ENCODE measurements at places on chromosomes 12 and 14.

- no peak for DNase-seq
Observed at GRCh38 chr12:64707926-64708325, 51.3 kb downstream of the GNS start.

GRCh38 chr14:91373591-91374254 is 43.9 kb downstream of the CCDC88C start:
- peak; percentile 58 for DNase-seq

DNA sequence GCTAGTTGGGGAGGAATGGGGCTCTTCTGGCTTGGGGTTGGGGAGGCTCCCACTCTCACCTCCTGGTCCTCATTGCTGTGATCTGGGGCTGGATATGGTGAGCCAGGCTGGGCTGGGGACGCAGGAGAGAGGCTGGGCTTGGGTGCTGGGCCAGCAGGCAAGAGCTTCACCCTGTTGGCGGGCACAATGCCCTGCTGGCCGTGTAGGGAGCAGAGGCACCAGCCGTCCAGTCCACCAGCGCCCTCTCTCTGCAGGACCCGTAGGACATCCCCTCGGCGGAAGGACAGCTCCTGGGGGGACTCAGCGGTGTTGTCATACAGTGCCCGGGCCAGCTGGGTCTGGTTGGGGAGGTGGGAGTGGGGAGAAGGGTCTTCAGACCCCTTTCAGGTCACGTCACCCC is 4.5 kb downstream of the EFS start:
- DNase-seq: no peak

GRCh38 chr12:124463341-124463921 is 104.0 kb downstream of the NCOR2 start:
- DNase-seq: no peak

GRCh38 chr12:113322343-113322742 is 12.6 kb downstream of the SLC8B1 start:
- DNase-seq: no peak

DNA sequence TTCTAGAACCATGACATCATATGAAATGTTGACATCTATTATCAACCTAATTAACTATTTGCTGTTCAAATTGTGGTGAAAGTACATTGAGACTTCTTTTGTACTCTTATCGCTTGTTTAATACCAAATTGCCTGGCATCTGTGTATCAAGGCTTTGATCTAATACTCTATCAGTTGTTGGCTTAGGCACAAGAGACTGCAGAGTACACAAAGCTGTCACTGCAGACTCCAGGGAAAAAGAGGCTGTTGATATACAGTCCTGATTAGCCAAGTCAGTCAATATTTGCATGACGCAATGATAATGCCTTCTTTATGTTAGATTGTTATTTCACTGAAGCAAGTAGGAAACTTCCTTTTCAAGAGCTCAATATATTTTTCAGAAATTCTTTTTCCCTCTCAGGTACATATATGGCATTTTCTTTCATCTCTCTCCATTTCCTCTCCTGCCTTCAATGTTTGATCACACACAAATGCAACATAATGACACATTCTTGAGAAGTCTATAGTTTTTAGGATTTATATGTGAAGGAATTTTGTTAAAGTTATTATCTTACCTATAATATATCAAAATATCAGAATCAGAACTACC is 32.3 kb upstream of the PTCSC3 start:
- no peak for DNase-seq

DNA sequence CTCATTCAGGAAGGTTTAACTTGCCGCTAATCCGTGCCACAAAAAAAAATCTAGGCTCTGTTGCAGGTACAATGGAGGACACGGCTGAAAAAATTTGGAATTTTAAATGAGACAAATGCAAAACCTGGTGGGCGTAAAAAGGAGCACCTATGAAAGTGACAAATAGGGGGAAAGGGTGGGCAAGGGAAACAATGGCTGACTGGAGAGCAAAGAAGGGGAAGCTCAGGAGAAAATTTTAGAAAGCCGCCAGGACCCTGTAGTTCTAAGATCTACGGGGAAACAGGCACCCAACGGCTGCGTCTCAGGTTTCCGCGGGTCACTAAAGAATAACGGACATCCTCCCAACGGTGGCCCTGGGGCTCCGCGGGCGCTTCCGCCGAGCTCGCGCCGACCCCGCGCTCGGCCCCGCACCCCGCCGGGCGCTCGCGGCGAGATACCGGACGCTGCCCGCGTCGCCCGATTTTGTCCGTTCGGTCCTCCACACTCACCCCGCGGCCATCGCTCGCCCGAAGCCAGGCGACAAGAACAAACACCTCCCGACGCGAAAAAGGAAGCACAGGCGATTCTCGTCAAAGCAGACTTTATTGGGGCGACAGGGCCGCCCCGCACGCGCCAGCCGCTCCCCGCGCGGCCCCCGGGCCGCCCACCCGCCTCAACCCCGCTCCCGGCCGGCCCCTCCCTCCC is 1.1 kb upstream of the YY1 start:
- DNase-seq: no peak

- no peak for DNase-seq
Observed at GRCh38 chr14:51109651-51110050, 14.7 kb upstream of the TRIM9 start.

DNA sequence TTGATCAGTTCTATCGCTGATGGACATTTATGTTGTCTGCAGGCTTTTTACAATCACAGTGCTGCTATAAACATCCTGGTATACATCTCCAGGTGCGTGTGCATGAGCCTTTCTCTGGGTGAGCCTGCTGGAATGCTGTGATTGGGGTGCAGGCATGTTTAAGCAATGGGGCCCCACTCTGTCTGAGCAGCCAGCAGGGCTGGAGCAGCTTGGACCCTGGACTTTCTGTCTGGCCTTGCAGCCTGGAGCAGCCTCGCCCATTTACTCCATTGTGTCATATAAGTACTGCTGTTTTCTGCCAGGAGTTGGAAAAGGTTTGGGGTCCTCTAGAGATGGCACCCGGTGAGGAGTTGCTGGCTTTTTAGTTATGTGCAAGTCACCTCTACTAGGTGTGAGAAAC is 199.0 kb downstream of the KIF26A start:
- DNase-seq: no peak

DNA sequence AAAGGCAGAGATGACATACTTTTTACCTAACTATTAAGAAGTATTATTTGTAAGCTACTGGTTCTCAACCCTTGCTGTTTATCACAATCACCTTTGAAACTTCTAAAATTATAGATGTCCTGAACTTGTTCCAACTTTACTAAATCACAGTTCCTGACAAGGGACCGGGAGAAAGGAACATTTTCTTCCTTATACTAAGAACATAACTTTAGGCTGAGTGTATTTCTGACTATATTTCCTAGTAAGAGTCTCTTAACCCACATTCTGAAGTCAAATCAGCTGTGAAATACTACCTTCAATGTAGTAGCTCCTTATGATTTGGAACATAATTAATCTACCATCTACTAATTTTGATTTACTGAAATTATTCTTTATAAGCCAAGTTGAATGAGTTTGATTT is 80.2 kb downstream of the BAZ1A start:
- DNase-seq: no peak

DNA sequence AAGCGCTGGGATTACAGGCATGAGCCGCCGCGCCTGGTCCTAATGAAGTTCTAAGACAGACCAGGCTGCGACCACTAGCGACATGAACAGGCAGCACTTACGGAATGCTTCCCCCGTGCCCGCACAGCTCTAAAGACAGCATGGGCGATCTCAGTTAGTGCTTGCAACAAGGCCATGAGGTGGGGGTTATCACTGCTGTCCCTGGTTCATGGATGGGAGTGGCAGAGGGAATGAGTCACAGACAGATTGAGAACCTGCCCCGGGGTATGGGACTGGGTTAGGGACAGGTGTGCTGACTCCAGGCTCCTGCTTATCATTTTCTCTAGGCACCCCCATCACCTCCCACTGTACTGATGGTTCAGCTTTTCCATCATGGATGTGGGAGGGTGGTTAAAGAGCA is 160.9 kb downstream of the VRK1 start:
- DNase-seq: no peak

DNA sequence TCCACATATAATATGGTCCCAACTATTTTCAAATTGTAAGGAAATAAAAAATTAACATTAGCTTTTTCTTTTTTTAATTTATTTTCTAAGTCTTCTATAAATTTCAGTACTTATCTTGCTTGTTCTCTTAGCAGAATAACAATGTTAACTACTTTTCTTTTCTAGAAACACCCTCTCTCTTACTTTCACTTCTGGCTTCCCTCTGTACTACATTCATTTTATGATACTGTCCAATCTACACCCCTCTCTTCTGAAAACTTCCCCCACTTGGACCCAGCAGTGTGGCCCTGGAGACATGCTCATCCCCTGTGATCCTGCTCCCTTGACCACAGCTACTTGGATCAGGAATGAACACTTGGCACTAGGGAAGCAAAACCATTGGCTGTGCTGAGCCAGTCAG is 15.7 kb downstream of the SGPP1 start:
- no peak for DNase-seq

DNA sequence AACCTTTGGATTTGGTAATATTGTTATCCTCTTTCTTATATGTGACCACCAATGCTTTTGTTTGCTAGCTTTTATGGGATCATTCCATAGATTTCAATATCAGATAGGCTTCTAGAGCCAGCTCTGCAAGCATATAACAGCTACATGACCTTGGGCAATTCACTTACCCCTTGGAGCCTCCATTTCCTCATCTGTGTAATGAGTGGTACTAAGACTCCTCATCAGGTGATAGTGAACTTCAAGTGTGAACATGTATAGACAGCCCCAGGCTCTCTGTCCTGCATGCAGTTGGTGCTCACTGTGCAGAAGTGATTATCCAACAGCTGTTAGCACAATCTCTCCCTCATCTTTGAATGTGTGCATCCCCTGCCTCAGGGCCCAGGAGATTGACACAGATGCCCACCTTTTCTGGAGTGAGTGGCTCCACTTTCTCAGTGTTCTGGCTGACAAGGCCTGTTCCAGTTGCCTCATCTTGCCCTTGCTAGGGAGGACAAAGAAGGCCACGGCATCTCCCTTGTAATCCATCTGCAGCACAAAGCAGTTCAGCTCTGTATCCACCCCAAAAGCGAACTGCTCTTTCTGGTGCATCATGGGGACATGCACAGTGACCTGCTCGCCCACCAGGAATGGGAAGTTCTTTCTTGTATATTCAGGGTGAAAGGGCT is 9.2 kb downstream of the SERPINA9 start:
- DNase-seq: no peak

GRCh38 chr12:49364989-49365388 is 2.3 kb upstream of the SPATS2 start:
- no peak for DNase-seq

DNA sequence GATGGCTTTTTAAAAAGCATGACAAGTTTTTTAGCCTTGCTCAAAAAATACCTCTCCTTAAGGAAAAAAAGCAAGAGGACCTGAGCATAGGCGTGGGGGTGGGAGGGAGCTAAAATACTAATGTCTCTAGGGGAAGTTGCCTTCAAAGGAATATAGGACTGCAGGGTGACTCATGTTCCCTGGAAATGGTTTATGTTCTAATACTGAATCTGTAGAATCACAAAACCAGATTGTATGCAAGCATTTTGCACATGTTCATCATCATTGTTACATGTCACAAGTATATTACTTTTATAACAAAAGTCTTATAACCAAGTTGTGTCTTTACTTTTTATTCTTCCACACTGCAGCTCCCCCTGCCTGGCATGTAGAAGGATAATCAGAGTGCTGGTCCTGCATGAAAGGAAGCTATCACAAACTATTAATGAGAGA is 36.6 kb downstream of the GPR135 start:
- DNase-seq: no peak

GRCh38 chr14:87041290-87042020 is 951.5 kb downstream of the GALC start:
- DNase-seq: no peak

DNA sequence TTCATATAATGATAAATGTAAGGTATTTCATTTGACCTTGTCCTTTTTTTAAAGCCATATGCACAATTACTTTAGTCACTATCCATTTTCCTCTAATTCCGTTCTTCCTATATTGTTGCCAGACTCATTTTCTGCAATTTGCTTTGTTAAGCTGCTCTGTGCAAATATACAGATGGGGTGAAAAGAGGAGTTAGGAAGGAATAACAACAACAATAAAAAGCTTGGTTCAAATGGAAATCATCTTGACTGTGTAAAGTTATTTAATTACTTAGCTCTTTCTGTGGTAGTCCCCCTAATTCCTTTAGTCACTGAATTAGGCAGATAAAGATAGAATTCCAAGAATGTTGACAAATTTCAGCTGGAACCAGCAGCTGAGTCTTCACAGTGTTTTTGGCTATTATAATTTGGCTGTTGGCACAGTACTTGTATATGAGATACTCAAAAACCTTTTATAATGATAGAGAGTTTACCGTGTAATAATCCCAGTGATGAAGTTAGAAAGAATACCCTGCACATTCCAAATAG is 838.0 kb downstream of the RPS29 start:
- DNase-seq: no peak

DNA sequence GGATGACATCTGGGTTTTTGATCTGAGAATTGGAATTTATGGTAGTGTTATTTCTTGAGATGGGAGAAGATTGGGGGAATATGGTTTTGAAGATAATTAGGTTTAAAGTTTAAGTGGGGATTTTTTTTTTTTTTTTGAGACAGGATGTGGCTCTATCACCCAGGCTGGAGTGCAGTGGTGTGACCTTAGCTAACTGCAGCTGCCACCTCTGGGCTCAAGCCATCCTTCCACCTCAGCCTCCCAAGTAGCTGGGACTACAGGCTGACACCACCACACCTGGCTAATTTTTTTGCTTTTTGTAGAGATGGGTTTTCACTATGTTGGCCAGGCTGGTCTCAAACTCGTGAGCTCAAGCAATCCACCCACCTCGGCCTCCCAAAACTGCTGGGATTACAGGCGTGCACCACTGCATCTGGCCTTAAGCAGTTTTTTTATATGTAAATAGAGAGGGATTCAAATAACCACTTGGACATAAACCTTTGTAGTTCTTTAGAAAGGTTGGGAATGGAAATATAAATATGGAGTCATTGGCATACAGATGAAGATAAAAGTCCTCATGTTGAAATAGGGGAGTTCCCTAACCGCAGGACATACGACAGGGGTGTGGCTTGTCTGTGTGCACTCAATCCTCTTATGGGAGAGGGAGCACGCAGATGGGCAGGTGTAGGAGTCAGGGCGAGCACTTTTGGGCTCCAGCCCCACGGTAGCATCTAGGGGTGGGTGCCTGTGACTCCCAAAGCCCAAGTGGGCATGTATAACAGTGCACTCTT is 4.7 kb downstream of the LIN52 start:
- DNase-seq: no peak

- DNase-seq: peak; percentile 2
Observed at GRCh38 chr12:88035907-88036289, 6.7 kb upstream of the C12orf50 start.

DNA sequence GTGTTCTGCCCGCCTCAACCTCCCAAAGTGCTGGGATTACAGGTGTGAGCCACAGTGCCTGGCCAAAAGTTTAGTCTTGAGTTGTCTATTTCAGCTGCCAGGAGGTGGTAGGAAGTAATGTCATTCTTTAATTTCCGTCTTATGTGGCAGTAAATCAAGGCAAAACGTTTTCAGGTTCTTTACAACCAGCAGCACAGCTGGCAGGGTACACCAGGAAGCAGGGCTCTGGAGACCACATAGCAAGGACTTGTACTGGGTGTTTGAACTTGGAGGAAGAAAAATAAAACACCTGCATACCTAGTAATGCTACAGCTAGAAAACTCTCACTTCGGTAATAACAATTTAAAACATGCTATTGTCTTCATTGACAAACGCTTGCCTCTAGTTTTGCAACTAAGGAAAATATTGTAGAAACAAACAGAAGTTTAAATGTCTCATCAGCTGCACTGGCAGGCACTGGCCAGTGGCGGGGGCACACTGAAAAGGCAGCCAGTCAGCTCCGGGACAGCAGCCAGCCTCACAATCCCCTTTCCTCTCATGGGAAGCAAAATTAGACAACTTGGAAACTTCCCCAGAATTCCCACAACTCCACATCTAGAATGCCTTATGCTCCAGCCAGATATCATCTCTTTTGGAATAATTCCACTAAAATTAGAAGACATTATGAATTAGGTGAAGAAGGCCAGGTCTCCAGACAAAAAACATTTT is 72.2 kb downstream of the CLIP1 start:
- DNase-seq: no peak

All from germinal center (tissue), 1 donor.